ENCODE measurements at places on chromosomes 1 and 21.

GRCh38 chr1:243264717-243265116, 8.9 kb downstream of the SDCCAG8 start:
- peak; percentile 90 for DNase-seq

- no peak for DNase-seq
These were observed 26.6 kb downstream of the DHRS3 start for GRCh38 chr1:12591267-12591938.

DNA sequence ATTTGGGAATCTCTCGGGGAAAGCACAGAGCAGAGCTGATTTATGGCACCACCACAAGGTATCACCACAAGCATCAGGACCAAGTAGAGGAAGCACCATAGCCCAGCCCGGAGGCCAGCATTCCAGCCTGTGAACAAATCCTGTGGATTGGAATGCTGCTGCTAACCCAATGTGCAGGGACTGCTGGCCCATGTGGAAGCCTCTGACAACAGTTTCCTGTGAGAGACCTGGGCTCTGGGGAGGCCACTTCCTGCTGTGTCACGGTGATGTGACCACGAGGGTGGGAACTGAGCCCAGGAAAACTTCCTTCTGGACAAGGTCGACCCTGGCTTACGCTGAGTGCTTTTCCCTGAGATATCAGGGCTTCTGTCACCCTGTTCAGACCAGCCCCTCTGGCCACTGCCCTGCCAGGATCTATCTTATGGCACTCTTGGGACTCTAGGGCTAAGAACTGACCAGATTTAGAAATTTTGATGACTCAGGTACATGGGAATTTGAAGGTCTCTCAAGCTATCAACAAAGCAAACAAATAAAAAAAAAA, 88.3 kb upstream of the NGF start:
- peak; percentile 10 for DNase-seq

GRCh38 chr1:17274186-17275170, 25.6 kb downstream of the PADI3 start:
- DNase-seq = peak; percentile 59

DNA sequence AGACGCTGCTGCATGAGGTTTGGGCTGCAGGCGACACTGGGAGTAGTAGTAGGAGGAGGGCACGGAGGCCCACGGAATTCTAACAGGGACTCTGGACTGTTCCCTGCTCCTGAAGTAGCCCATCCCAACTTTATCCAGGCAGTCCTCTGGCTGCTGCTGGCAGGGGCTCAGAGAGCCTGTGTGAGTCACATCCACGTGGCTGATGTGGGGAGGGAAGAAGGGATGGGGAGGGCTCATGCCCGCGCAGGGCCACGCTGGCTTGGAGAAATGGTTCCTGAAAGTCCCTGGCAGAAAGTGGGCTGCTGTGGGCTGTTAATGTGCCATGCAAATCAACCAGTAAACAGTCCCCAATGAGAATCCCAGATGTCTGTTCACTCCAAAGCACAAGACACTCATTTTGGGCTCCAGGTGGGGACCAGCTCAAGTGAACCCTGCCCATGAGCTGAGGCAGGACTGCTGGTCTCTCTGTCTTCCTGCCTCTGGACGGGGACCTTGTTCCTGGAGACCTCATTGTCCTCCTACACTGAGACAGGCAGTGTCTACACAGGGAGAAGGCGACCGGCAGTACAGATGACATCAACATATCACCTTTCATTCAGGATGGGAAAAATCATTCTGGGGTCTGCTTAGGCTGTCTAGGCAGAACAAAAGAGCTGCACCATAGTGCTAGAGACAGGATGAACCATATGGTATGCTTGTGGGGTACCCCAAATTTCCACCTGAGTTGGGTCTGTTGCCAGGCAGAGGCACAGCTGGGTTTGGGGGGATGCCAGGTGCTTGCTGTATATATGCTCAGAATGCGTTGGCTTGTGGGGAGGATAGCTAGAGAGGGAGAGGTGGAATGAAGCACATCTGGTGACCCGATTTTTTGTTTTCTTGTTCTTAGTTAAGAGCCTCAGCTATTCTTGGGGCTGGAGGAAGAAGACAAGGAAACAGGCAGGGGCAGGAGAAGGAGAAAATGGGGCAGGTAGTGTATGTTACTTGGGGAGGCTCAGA, 57.9 kb upstream of the FMOD start:
- DNase-seq = no peak

Measured in common myeloid progenitor, CD34-positive (primary cell).